ENCODE measurements at places on chromosomes 6 and 20.

DNA sequence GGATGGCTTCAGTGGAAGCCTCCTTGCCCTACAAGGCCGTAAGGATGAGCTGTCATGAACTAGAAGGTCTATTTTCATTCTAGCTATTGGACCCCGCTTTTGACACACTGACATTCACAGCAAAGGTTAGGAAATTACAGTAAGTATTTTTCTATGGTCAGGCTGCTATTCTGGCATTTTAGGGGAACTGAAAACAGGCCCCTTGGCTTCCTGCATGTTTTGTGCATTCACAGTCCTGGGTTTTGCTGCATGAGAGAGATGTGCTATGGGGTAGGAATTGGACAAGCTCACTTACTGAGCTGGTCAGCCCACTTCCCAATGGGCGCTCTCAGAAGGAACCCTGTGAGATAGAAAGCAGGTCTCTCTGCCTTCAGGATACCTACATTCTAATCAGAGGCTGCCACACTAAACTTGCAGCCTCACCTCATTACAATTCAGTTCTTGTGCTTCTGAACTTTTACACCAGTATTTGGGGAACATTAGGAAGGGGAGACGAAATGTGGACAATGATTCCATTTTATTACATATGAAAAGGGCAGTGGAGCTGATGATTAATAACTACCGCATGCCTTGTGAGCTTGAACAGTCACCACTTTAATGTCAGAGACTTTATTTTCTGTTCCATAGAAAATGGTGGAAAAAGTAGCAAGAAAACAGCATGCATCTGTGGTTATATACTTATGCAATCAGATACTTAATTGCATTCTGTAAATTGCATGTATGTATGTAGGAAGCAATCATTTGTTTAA is 86.6 kb upstream of the TAB2 start:
- H3K27me3 ChIP-seq: no peaks in the 10 kb centered on the region
- H3K27ac ChIP-seq: no peak overlapping the region
- no peaks in the 10 kb centered on the region for H3K36me3 ChIP-seq

DNA sequence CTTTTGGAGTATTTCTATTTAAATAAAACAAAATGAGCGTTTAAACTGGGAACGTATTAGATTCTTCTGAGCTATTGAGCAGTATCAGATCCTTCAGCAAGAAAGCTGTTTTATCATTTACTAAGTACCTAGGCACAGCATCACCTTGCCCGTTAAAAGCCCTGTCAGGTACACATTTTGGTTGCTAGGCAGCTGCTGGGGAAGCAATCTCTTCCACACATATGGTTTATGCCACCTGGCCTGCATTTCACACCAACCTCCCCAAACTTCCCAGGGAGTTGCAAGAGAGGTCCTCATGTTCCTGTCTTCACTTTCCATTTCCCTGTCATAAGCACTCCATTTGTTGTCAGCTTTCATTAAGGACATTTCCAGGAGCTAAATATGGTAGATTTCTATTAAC is 400.1 kb downstream of the PLCB1 start:
- H3K27me3 ChIP-seq: no peaks in the 10 kb centered on the region
- H3K36me3 ChIP-seq: no peaks in the 10 kb centered on the region
- no peak overlapping the region for H3K4me3 ChIP-seq
- H3K27ac ChIP-seq: no peak overlapping the region
- DNase-seq: no peak

- no peak overlapping the region for H3K27ac ChIP-seq
- H3K4me3 ChIP-seq: no peak overlapping the region
- H3K4me1 ChIP-seq: no peaks in the 10 kb centered on the region
- H3K36me3 ChIP-seq: no peaks in the 10 kb centered on the region
- no peak for DNase-seq
- no peaks in the 10 kb centered on the region for H3K27me3 ChIP-seq
These were observed 212.4 kb downstream of the GRIK2 start for GRCh38 chr6:101605874-101606273.

GRCh38 chr6:1858196-1858595 is 248.5 kb downstream of the FOXC1 start:
- no peaks in the 10 kb centered on the region for H3K27me3 ChIP-seq
- H3K36me3 ChIP-seq: no peaks in the 10 kb centered on the region
- no peaks in the 10 kb centered on the region for H3K4me1 ChIP-seq
- DNase-seq: no peak
- no peak overlapping the region for H3K27ac ChIP-seq
- no peak overlapping the region for H3K4me3 ChIP-seq
